ENCODE measurements at places on chromosomes 11 and 22. TPM values are rescaled to one million over a fixed set of nuclear protein-coding genes. Genes with fewer than 3 reads are reported as not detected.

ROBO3 gene
- 37.5 TPM for total RNA-seq

TUBA8 gene
- total RNA-seq: not detected

DDB1 gene
- total RNA-seq: 130 TPM

SLC22A25 gene
- total RNA-seq: not detected

HPX gene
- total RNA-seq: 16.8 TPM

TBX10 gene
- not detected for total RNA-seq

ME3 gene
- 34.2 TPM for total RNA-seq

TPBGL gene
- total RNA-seq: not detected

All from ascending aorta (tissue), 2 donors.